ENCODE measurements at places on chromosomes 16 and 17.
A peak's percentile ranks its signal among the peaks of the same experiment; 100 is the strongest.

DNA sequence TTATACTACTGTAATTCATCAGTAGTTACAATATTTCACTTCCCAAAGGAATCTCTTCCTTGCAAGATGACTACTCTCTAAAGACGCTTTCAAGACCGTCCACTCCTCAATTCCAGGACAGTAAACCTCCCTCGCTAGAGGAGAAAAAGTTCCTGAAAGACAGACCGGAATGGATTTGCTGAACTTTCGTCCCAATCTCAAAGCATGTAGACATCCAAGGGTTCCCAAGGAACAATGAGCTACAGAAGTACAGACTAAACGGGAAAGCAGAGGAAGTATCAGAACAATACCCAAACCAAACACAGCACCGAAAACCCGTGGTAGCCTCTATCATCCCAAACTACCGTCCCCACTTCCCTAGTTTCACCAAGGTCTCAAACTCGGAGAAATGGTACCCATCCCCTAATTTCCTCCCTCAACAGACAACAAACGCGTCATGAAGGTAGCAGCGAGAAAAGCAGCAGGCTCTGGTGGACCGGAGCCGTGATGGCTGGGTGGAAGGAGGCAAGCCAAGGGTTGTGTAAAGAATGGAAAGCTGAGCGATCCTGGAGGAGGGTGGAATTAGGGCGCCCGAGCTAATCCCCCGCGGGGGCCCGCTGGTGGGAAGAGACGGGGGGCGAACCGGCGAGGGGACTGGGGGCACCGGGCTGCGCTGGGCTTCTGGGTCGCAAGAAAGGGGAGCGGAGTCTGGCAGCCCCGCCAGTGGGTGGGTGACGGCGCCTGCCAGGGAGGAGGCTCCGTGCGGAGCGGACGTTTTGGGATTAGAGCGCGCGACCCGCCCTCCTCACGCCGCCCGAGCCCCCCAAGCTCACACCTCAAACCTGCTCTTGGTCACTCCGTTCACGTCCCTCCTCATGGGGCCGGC lies 647 bp downstream of the FBXL20 start:
- DNase-seq = peak; percentile 24
- peak overlapping the region; percentile 99 for H3K4me3 ChIP-seq
- no peaks in the 10 kb centered on the region for H3K36me3 ChIP-seq
- peaks cover 1% of the 10 kb centered on the region for H3K4me1 ChIP-seq

DNA sequence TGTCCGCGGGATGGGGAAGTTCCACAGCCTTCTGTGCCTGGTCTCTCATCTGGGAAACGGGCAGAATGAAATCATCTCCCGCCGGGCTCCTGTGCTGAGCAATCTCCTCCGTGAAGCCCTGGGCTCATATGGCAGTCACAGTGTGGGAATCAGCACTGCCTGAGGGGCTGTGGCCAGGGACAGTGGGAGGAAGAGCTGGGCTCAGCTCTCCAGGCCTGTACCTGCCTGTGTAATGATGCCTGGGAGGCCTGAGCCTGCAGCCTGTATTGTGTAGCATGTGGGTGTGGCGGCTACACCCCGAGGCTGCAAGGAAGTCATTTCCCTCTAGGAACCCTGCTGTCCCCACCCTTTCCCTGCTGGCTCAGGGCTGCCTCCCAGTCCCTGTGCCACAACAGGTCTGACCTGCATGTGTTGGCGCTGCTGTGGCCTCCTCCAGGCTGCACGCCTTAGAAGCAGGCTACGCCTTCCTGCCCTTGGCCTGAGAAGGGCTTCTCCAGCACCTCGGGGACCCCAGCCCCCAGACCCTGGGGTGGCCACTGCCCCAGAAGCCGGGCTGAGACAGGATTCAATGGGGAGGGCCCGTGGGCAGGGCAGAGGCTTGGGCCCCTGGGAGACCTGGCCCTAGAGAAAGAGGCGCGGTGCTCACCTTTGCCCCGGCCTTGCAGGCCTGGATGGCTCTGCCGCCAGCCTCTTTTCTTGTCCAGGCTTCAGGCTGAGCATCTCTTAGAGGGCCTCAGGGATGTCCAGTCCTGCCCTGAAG lies 2.1 kb downstream of the ITGB4 start:
- no peak overlapping the region for H3K4me3 ChIP-seq
- H3K4me1 ChIP-seq = no peaks in the 10 kb centered on the region
- no peak for DNase-seq

- no peak overlapping the region for H3K27ac ChIP-seq
- peak; percentile 9 for DNase-seq
- H3K4me1 ChIP-seq = no peaks in the 10 kb centered on the region
- H3K36me3 ChIP-seq = no peaks in the 10 kb centered on the region
- H3K4me3 ChIP-seq = no peak overlapping the region
- no peaks in the 10 kb centered on the region for H3K27me3 ChIP-seq
These were observed 39.2 kb downstream of the NT5M start for GRCh38 chr17:17342242-17342945.

- no peak overlapping the region for H3K27ac ChIP-seq
- peaks cover 5% of the 10 kb centered on the region for H3K4me1 ChIP-seq
- no peak overlapping the region for H3K4me3 ChIP-seq
These were observed 238.1 kb upstream of the CDH5 start for GRCh38 chr16:66128371-66128770.

DNA sequence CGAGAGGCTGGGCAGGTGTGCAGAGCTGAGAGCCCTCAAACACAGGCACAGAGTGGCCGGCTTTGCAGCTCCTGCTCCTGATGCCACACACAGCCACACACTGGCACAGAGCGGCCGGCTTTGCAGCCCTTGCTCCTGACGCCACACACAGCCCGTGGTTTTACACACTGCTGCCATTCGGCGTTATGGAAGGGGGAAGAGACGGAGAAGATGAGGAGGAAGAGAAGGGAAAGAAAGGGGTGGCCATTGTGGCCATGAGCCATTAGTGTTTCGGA lies 26.8 kb downstream of the WSCD1 start:
- no peaks in the 10 kb centered on the region for H3K27me3 ChIP-seq
- H3K4me1 ChIP-seq = no peaks in the 10 kb centered on the region
- no peaks in the 10 kb centered on the region for H3K36me3 ChIP-seq
- H3K27ac ChIP-seq = no peak overlapping the region
- H3K4me3 ChIP-seq = no peak overlapping the region
- no peak for DNase-seq

DNA sequence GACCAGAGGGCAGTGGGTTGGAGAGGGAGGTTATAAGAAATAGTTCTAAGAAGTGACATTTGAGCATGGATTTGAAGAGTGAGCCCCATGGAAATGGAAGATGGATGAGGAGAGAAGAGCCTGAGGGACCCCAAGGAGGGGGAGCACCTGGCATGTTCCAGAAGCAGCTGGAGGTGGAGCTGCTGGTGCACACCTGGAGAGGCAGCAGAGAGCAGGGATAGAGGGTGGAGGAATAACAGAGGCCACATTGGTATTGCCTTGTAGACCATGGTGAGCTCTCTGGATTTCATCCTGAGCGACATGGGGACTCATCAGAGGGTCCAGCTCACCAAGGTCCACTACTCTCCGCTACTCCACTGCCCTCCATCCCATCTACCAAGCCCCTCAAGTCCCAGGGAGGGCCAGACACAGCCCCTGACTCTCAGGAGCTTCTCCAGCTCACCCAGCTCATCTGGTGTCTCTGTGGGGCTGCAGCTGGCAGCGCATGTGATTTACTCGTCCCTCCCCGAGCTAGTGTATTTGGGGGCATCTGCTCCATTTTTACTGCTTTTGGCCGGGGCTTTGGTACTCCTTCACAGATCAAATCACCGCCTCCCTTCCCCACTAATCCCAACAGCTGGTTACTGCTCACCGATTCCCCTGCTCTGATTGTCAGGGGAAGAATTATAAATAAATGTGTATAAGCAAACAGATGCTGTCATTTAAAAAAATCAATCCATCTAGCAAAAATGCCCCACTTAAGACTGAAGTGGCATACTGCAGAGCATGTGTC lies 22.1 kb upstream of the KDM8 start:
- DNase-seq = no peak
- no peaks in the 10 kb centered on the region for H3K27me3 ChIP-seq
- peaks cover 4% of the 10 kb centered on the region for H3K4me1 ChIP-seq
- no peak overlapping the region for H3K27ac ChIP-seq
- no peak overlapping the region for H3K4me3 ChIP-seq

DNA sequence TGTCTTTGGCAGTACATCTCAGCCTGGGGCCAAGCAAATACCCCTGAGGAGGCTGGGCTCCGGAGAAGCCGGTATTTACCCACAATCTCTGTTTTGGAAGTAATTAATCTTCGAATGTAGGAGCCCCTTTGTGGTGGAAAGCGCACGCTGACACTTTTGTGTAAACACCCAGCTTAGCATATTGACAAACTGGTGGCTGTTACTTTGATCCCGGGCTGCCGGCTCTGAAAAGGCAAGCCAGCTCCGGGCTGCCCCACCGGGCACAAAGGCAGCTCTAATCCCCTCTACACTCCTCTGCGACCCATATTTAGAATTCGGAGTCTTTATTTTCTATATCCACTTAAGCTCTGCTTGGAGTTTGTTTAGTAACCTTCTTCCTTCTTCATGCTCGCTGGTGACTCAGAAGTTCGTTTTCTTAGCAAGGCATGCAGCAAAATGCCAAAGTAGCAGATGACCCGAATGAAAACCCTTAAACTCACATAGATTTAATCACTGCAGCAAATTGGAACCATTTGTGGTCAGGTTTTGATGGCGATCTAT lies 144.0 kb upstream of the IRX3 start:
- no peak for DNase-seq
- no peaks in the 10 kb centered on the region for H3K27me3 ChIP-seq
- H3K4me3 ChIP-seq = no peak overlapping the region
- no peak overlapping the region for H3K27ac ChIP-seq
- H3K4me1 ChIP-seq = no peaks in the 10 kb centered on the region

- no peaks in the 10 kb centered on the region for H3K36me3 ChIP-seq
- no peak overlapping the region for H3K4me3 ChIP-seq
- H3K27ac ChIP-seq = no peak overlapping the region
- no peaks in the 10 kb centered on the region for H3K27me3 ChIP-seq
- DNase-seq = no peak
- H3K4me1 ChIP-seq = no peaks in the 10 kb centered on the region
These were observed 140.2 kb downstream of the AATF start for GRCh38 chr17:37088913-37089312.

- H3K4me3 ChIP-seq = no peak overlapping the region
- no peaks in the 10 kb centered on the region for H3K36me3 ChIP-seq
- H3K27me3 ChIP-seq = no peaks in the 10 kb centered on the region
- no peak overlapping the region for H3K27ac ChIP-seq
These were observed 635.4 kb upstream of the GOT2 start for GRCh38 chr16:59369523-59369922.

DNA sequence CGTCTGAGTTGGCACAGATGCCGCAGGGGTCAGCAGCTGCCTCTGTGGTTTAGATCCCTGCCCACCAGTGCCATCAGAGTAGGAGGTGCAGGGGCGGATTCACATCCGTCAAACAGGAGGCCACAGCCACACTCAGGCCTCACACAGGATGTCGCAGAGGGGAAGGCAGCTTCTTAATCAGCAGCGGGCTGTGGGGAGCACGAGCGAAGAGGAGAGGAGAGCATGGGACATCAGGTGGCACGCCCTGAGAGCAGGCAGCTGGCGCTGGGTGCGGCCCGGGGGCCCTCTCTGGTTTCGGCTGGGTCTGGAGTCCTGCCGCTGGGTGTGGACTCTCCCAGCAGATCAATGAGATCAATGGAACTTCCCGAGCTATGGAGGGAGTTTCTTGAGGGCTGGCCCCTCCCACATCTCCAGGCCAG lies 9.6 kb downstream of the LLGL2 start:
- no peak overlapping the region for H3K4me3 ChIP-seq
- no peak for DNase-seq
- no peaks in the 10 kb centered on the region for H3K4me1 ChIP-seq
- no peaks in the 10 kb centered on the region for H3K36me3 ChIP-seq

DNA sequence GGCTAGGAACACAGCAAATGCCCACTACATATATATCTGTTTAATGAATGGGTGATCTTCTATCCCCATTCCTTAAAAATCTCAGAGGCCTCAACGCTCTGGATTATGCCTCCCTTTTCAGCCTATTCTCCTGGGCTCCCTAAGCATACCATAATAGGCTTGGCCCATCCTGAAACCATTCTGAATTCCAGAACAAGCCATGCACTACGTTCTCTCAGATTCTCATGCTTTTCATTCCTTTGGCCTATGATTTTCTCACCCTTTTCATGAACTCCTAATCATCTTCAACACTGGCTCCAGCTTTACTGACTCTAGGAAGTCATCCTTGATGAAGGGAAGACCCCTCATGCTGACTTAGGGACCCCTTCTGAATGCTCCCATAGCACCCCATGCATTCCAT lies 71.1 kb downstream of the RPGRIP1L start:
- DNase-seq = no peak
- H3K27ac ChIP-seq = no peak overlapping the region
- no peaks in the 10 kb centered on the region for H3K27me3 ChIP-seq
- no peaks in the 10 kb centered on the region for H3K4me1 ChIP-seq
- no peaks in the 10 kb centered on the region for H3K36me3 ChIP-seq

GRCh38 chr17:62702746-62703260 lies 75.3 kb downstream of the MRC2 start:
- H3K4me3 ChIP-seq = no peak overlapping the region
- DNase-seq = no peak
- H3K27ac ChIP-seq = no peak overlapping the region
- no peaks in the 10 kb centered on the region for H3K27me3 ChIP-seq
- H3K4me1 ChIP-seq = peaks cover 12% of the 10 kb centered on the region

- H3K4me3 ChIP-seq = no peak overlapping the region
- H3K4me1 ChIP-seq = no peaks in the 10 kb centered on the region
- DNase-seq = no peak
- H3K36me3 ChIP-seq = no peaks in the 10 kb centered on the region
- H3K27ac ChIP-seq = no peak overlapping the region
These were observed 28.4 kb upstream of the TANC2 start for GRCh38 chr17:62937606-62938005.

DNA sequence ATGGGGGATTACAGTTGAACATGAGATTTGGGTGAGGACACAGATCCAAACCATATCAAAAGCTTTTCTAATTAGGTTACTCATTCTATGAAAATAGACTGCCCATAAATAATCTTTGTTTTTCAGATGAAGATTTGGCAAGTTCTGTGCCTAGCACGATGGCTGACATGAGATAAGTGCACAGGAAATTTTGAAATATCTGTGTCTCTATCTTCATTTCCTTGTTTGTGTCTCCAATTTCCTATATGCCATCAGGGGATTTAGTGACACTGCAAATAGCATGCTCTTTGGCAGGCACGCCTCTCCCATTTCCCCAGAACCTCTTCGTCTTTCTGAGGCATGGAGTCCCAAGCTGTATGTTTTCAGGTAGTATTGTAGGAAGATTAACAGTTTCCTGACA lies 544.6 kb downstream of the CDH13 start:
- H3K27ac ChIP-seq = no peak overlapping the region
- no peak for DNase-seq
- H3K27me3 ChIP-seq = no peaks in the 10 kb centered on the region
- H3K4me1 ChIP-seq = no peaks in the 10 kb centered on the region

GRCh38 chr17:42704490-42704836 lies 22.1 kb downstream of the CNTNAP1 start:
- H3K27ac ChIP-seq = peak overlapping the region; percentile 33
- H3K36me3 ChIP-seq = peaks cover 2% of the 10 kb centered on the region
- DNase-seq = no peak
- no peaks in the 10 kb centered on the region for H3K27me3 ChIP-seq
- no peak overlapping the region for H3K4me3 ChIP-seq
